Karpas-422 (cell line): ENCODE measurements at places on chromosomes 6 and 20.

DNA sequence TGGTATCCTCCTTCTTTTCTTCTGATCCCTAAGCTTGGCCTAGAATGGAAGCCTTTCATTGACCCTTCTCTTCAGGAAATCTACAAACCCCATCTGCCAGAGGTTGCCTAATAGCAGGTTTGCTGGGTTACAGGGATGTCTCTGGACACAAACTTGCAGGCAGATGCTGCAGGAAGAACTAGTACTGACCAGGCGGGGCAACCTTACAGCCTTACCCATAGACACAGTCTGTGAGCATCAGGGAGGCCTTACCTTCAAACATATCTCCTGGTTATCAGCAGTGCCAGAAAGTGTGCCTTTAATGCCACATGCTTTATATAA, 2.6 kb downstream of the SCUBE3 start:
- peaks cover 5% of the 10 kb centered on the region; the same call in 1 of the 2 replicates for H3K4me1 ChIP-seq
- H3K4me3 ChIP-seq: no peak overlapping the region
- H3K27me3 ChIP-seq: no peaks in the 10 kb centered on the region
- no peak for DNase-seq
- H3K27ac ChIP-seq: no peak overlapping the region

DNA sequence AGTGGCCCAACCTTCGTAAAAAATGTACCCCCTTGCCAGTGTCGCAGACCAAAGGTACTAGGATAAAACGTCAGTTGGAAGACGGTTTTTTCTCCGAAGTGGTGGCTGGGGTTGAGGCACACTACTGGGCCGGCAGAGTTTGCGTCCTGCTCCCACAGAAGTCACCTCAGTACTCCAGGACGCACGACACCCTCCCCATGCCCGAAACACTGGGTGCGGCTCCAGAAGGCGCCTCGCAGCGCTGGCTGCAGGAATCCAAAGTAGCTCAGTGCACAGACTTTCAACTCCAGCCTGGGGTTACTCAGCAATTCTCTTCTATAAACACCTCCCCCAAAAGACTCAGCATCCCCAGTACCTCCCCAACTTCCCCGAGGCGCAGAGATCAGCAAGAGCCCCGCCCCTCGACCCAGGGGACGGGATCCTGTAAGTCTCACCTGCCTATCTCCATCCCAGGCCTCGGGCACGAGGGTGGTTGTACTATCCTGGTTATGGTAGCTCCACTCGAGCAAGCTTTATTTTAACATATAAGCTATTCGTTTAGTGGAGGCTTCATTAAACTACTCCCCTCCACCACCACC, 88.2 kb downstream of the ZFP64 start:
- no peaks in the 10 kb centered on the region for H3K36me3 ChIP-seq
- H3K4me3 ChIP-seq: no peak overlapping the region
- H3K27me3 ChIP-seq: no peaks in the 10 kb centered on the region
- H3K4me1 ChIP-seq: no peaks in the 10 kb centered on the region

DNA sequence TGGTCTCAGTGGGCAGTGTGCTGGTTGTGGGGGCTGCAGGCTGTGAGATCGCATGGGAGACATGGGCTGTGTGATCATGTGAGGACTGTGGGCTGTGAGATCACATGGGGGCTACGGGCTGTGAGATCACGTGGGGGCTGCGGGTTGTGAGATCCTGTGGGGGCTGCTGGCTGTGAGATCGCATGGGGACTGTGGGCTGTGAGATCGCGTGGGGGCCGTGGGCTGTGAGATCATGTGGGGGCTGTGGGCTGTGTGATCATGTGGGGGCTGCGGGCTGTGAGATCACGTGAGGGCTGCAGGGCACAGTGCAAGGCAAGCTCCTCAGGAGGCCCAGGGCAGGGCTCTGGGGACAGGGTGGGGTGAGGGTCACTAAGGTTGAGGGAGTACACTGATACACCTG, 140.5 kb upstream of the CST7 start:
- H3K27me3 ChIP-seq: no peaks in the 10 kb centered on the region
- no peaks in the 10 kb centered on the region for H3K4me1 ChIP-seq
- H3K27ac ChIP-seq: no peak overlapping the region
- H3K4me3 ChIP-seq: no peak overlapping the region
- no peak for DNase-seq

DNA sequence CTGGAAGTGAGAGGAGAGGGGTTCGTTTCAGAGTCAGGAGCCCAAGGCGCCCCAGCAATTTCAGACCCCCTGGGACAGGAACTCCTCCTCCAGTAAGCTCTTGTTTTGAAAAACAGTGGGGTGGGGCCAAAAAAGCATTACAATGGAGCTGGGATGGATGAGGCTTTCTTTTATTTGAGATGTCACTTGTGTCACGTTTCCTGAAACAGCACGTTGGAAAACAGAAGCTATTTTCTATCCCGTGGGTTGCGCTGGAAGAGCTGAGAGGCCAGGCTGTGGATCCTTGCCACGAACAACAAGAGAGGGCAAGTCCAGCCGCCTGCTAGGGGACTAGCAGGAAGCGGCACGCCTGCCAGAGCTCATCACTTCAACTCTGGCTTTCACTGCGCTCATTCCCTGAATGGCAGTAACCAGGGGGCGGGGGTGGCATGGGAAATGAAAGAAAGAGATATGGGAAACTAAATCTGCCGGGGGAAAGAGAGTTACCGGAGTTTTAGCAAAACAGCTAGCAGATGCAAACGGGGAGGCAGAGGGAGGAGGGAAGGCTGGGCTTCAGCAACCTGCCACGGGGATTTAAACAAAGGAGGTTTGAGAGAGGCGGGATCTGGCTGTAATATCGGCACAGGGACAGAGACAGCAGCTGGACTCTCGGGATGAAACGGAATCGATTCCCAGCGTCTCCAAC, 34.6 kb downstream of the GCNT2 start:
- H3K4me3 ChIP-seq: peak overlapping the region; percentile 40; the same call in 1 of the 2 replicates
- no peak for DNase-seq
- H3K27ac ChIP-seq: peak overlapping the region; percentile 89
- peaks cover 81% of the 10 kb centered on the region for H3K4me1 ChIP-seq
- H3K27me3 ChIP-seq: no peaks in the 10 kb centered on the region

GRCh38 chr20:63017826-63018411, 11.2 kb upstream of the BHLHE23 start:
- DNase-seq: no peak
- no peak overlapping the region for H3K27ac ChIP-seq
- no peak overlapping the region for H3K4me3 ChIP-seq
- H3K36me3 ChIP-seq: no peaks in the 10 kb centered on the region

GRCh38 chr6:2502998-2503674, 247.6 kb downstream of the MYLK4 start:
- no peak for DNase-seq
- no peaks in the 10 kb centered on the region for H3K27me3 ChIP-seq

GRCh38 chr6:16950825-16951495, 150.9 kb upstream of the STMND1 start:
- H3K36me3 ChIP-seq: no peaks in the 10 kb centered on the region
- H3K4me3 ChIP-seq: no peak overlapping the region
- H3K27me3 ChIP-seq: no peaks in the 10 kb centered on the region
- no peaks in the 10 kb centered on the region for H3K4me1 ChIP-seq
- no peak overlapping the region for H3K27ac ChIP-seq

DNA sequence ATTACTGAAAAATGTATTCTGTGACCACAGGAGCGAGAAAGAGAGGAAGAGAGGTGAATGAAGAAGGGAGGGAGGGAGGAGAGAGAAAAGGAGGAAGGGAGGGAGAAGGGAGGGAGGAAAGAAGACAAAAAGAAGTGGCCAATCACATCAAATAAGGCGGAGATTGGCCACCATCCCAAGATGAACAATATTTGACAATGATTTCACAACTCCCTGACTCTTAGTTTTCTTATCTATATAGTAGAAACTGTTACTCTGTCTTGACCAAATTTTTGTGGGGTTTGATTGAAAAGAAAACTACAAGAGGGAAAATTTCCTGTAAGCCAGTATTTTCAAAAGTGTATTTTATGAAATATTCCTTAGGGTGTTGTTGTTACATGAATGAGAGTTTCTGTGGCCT, 52.6 kb downstream of the FOXA2 start:
- H3K4me1 ChIP-seq: no peaks in the 10 kb centered on the region
- no peaks in the 10 kb centered on the region for H3K27me3 ChIP-seq
- no peak overlapping the region for H3K27ac ChIP-seq
- H3K4me3 ChIP-seq: no peak overlapping the region

GRCh38 chr6:162684961-162685360, 42.6 kb downstream of the PRKN start:
- H3K4me3 ChIP-seq: no peak overlapping the region
- DNase-seq: no peak
- no peaks in the 10 kb centered on the region for H3K4me1 ChIP-seq
- no peaks in the 10 kb centered on the region for H3K36me3 ChIP-seq
- H3K27me3 ChIP-seq: no peaks in the 10 kb centered on the region

- no peaks in the 10 kb centered on the region for H3K27me3 ChIP-seq
- no peaks in the 10 kb centered on the region for H3K36me3 ChIP-seq
- H3K4me3 ChIP-seq: no peak overlapping the region
- H3K4me1 ChIP-seq: peaks cover 18% of the 10 kb centered on the region
- DNase-seq: peak; percentile 80
Observed at GRCh38 chr20:25399037-25399430, 8.4 kb upstream of the ABHD12 start.

DNA sequence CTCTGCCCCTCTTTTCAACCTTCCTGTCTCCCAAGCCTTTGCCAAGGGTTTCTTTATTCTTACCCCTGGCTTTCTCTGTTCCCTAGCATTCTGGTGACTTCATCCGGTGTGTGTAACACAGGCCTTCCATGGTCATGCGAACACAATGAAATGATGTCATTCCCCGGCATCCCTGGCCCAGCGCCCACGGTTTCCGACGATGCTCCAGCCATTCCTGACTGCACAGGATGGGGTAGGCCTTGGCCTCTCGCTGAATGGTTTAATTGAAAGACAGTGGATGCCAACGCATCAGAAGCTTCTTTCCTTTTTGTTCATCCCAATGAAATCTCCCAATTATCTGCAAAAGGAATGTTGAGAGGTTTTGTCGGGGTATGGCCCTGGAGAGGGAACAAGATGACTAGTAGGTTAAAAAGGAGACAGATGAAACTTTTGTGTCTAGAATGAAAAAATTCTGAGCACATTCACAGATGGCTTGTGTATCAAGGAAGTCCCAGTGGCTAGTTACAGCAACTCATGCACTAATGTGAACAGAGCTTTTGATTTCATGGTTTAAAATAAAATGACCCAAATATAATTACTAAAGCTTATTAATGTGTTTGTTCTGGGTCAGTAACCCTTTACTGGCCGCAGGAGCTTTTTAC, 655.0 kb downstream of the QKI start:
- no peak overlapping the region for H3K4me3 ChIP-seq
- no peak for DNase-seq
- H3K36me3 ChIP-seq: no peaks in the 10 kb centered on the region

DNA sequence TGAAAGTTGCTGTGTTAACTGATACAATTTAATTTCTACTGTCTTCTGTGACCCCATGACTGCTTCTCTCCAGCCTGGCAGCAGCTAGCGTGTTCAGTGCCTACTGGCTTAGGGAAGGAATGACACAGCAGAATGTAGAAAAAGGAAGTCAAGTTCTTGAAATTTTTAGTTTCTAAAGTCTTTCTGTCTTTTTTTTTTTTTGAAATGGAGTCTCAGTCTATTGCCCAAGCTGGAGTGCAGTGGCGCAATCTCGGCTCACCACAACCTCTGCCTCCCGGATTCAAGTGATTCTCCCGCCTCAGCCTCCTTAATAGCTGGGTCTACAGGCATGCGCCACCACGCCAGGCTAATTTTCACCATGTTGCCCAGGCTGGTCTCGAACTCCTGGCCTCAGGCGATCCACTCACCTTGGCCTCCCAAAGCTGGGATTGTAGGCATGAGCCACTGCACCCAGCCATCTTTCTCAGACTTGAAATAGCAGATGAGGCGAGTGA, 39.3 kb downstream of the PCNA start:
- H3K27ac ChIP-seq: no peak overlapping the region
- no peak overlapping the region for H3K4me3 ChIP-seq
- peaks cover 17% of the 10 kb centered on the region for H3K4me1 ChIP-seq

GRCh38 chr20:19249106-19249879, 36.9 kb downstream of the SLC24A3 start:
- no peaks in the 10 kb centered on the region for H3K4me1 ChIP-seq
- H3K4me3 ChIP-seq: no peak overlapping the region
- peak; percentile 71 for DNase-seq
- no peaks in the 10 kb centered on the region for H3K36me3 ChIP-seq
- H3K27ac ChIP-seq: no peak overlapping the region
- H3K27me3 ChIP-seq: no peaks in the 10 kb centered on the region
